SW 1271 (cell line): ENCODE measurements at places on chromosomes 16 and 17.
A peak's percentile ranks its signal among the peaks of the same experiment; 100 is the strongest.

DNA sequence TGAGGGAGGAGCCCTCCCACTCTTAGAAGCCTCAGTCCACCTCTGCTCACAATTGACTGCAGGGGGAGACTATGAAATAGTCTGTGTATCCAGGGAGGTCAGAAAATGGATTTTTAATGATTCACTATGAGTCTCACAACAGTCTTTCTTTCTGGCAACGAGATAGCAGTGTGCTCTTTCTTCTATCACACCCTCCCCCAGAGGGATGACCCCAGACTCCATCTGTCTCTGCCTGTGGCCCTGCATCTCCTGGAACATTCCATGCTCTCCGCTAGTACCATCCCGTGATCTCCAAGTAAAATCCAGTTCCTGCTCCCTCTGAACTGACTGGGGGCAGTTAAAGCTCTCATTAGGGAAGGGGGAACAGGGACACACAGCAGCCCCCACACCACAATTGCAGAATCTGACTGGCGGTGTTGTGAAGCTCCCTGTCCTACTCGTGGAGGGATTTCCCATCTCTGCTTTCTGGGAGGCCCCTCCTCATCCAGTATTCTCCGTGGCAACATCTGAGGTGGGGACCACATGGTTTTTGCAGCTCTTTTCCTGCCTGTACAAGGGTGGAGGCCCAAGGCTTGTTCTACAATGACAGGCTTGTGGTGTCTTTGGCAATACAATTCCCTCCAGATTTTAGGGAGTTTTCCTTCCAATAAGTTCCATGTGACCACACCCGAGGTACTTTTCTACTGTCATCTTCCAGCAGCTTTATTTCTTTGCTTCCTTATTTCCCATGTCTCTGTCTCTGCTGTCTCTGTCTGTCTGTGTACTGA is 19.4 kb downstream of the NATD1 start:
- DNase-seq = no peak

- DNase-seq = no peak
Measured at GRCh38 chr16:88701581-88702370, 4.4 kb downstream of the RNF166 start.

- DNase-seq = no peak
Measured at GRCh38 chr16:28984091-28984490, 761 bp upstream of the LAT start.

GRCh38 chr16:682493-683395 is 1.4 kb downstream of the JMJD8 start:
- DNase-seq = no peak

DNA sequence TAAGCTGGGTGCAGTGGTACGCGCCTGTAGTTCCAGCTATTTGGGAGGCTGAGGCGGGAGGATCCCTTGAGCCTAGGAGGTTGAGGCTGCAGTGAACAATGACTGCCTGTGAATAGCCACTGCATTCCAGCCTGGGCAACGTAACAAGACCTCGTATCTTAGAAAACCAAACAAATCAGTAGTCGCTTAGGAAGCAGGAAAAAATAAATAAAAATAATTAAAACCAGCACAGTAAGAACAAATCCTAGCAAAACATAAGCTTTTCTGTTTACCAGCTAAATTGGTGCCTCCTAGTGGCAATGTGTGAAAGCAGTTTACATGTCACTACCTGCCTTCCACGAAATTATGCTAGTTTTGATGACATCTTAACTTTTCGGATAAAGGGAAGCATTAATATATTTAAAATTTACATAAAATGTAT is 1.3 kb downstream of the ARMC5 start:
- DNase-seq = peak; percentile 52

- no peak for DNase-seq
Measured at GRCh38 chr17:78753316-78754250, 28.5 kb downstream of the CYTH1 start.

DNA sequence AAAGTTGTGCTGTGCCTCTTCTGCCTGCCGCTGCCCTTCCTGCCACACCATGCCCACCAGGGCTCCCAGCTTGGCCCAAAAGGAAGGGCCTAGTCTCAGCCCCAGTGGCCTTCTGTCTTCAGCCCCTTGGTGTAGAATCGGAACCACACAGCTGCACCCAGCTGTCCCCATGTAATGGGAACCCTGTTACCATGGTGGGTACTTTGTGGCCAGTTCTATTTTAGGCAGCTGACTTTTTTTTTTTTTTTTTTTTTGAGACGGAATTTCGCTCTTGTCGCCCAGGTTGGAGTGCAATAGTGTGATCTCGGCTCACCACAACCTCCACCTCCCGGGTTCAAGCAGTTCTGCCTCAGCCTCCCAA is 163.3 kb upstream of the GSE1 start:
- no peak for DNase-seq

GRCh38 chr16:57837305-57838125 is 35.2 kb upstream of the KIFC3 start:
- DNase-seq = no peak

- no peak for DNase-seq
Measured at GRCh38 chr17:73013301-73013700, 79.2 kb downstream of the SLC39A11 start.

DNA sequence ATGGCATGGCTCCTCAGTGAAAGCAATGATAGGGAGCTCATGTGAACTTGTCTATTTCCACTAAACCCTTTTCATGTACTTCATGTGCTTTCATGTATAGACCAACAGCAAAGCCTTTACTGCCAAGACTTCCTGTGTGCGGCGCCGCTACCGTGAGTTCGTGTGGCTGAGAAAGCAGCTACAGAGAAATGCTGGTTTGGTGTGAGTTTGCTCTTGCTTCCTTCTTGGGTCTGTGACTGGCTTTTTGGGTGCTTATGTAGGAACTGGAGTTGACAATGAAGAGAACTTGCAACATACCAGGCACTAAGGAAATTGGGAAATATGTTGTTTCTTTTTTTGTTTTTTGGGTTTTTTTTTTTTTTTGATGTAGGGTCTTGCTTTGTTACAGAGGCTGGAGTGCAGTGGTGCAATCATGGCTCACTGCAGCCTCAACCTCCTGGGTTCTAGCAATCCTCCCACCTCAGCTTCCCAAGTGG is 5.7 kb downstream of the SNX11 start:
- DNase-seq = no peak

- no peak for DNase-seq
Measured at GRCh38 chr17:381941-382643, 29.5 kb upstream of the RPH3AL start.

DNA sequence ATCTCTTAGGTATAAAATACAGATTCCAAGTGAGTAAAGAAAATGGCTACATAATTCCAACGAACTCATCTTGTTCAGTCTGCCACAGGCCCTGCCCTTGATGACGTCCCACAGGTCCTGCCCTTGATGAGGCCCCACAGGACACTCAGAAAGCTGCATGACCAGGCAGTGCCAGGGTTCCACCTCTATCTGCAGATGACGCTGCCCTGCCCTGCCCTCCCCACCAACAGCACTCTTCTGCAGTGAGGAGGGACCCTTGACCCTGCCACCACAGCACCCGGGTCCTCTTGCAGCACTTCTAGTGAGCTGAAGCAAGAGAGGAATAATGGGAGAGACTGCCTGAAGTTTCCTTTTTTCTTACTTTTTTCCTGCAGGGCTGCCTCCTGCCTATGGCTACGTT is 118.4 kb downstream of the VPS53 start:
- no peak for DNase-seq

- no peak for DNase-seq
Measured at GRCh38 chr17:46045639-46046038, 46.6 kb downstream of the STH start.

DNA sequence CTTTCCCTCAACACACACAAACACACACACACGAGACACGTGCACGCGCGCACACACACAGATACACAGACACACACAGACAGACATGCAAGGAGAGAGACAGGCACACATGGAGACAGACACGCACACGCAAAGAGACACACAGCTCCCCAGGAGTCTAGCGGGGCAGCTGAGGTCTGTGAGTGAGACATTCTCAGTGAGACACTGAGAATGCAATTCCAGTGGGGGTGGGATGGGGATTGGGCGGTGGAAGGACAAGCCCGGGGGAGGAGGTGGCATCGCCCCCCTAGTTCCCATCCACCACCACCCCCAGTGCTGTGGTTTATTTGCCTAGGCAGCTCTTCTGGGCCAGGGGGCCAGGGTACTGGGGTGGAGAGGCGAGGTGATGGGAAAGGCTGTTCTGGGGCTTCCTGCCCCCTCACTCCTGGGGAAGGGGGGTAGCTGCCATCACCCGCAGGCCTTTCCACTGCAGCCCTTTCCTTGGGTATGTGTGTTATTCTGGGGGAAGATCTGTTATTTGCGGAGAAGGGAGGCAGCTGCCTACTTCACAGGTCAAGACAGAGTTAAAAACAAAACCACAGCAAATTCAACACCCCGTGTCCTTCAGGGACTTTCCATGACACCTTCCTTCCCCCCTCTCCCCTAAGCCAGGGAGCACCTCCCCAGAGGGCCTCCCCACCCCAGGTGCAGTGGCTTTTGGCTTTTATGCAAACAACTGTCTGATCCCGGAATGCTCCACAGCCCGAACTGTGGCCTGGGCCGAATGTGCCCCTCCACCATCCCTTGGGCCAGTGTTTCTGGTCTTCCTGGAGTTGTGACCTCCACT is 18.0 kb downstream of the GRB7 start:
- no peak for DNase-seq

GRCh38 chr16:51180719-51181502 is 29.8 kb upstream of the SALL1 start:
- no peak for DNase-seq

- no peak for DNase-seq
Measured at GRCh38 chr16:50354082-50354481, 14.7 kb downstream of the BRD7 start.

GRCh38 chr16:24255456-24256371 is at the start of gene CACNG3:
Gene CACNG3 (plus strand): TSS chr16:24256335. CDS start chr16:24256755, 420 bp downstream.
- no peak for DNase-seq

- no peak for DNase-seq
Measured at GRCh38 chr17:72614476-72614870, 478.0 kb downstream of the SLC39A11 start.

DNA sequence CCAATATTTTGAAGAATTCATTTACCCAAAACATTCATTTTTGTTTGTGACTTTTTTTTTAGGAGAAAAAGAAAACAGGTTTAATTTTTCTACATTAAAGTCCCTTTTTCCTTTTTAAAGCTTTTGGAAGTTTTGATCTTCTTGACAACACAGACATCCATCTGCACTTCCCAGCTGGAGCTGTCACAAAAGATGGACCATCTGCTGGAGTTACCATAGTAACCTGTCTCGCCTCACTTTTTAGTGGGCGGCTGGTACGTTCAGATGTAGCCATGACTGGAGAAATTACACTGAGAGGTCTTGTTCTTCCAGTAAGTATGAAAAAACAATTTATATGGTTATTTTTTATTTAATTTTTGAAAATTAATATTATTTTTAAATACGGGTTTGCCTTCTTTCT is 37.2 kb downstream of the SIAH1 start:
- DNase-seq = no peak

DNA sequence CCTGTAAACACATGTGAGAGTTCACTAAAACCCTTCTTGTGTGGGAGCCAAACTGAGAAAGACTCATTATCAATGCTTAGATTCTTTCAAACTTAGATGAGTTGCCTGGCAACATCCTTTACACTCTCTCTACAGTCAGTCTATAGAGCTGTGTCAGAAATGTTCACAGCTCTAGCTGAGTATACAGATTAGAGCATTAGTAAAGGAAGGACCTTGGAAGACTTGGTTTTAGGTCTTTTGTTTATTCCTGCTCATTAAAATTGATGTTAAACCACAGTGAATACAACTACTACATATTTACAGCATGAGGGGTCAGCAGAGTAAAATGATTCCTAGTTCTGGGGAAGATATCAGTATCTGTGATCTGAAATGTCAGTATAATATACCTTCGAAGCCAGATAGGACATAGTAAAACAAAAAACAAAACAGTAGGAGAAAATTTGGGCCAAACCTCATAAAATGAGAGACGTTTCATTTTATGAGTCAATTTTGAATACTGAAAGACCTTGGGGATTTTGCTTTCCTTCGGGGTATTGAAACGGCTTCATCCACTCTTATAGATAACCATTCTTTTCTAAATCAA is 186.0 kb downstream of the TANC2 start:
- DNase-seq = no peak
